ENCODE measurements at places on chromosomes 3 and 15.

DNA sequence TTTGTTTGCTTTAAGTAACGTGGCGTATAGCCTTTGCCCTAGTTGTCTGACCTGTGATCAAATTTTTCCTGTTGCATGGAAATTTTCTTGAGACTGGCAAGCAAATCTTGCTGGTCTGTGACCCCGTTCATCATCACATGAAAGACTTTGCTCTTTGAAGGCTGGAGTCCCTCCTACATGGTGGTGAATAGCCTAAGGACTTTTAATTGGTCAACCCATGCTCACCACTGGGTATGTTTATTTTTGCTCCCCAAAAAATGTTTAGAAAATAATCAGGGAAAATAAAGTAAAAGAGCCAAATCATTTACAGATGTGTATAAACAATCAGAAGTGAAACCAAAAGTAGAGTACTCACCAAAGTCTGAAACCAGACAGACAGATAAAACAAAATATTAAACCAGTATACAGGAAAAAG is 1075.3 kb upstream of the ALCAM start:
- no peak for DNase-seq

GRCh38 chr3:52451237-52452083 is 2.4 kb downstream of the TNNC1 start:
- no peak for DNase-seq

DNA sequence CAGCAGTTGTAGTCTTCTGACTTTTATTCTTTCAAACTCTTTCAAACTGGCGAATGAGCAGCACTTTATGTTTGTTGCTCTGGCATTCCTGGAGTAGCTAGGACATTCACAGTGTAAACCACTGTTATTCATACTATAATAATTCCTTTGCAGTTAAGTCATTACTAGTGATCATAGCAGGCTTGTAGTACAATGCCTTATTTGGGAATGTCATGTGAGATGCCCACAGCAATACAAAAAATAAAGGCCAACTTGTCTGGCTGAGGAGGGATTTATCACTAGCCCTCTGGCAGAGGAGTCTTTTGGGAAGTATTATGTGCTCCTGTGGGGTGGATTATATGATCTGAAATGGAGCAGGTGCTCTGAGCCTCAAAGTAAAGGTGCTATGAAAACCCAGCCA is 197.2 kb downstream of the VGLL3 start:
- no peak for DNase-seq

GRCh38 chr3:48245136-48245535 is 4.2 kb downstream of the ZNF589 start:
- DNase-seq, result no peak

DNA sequence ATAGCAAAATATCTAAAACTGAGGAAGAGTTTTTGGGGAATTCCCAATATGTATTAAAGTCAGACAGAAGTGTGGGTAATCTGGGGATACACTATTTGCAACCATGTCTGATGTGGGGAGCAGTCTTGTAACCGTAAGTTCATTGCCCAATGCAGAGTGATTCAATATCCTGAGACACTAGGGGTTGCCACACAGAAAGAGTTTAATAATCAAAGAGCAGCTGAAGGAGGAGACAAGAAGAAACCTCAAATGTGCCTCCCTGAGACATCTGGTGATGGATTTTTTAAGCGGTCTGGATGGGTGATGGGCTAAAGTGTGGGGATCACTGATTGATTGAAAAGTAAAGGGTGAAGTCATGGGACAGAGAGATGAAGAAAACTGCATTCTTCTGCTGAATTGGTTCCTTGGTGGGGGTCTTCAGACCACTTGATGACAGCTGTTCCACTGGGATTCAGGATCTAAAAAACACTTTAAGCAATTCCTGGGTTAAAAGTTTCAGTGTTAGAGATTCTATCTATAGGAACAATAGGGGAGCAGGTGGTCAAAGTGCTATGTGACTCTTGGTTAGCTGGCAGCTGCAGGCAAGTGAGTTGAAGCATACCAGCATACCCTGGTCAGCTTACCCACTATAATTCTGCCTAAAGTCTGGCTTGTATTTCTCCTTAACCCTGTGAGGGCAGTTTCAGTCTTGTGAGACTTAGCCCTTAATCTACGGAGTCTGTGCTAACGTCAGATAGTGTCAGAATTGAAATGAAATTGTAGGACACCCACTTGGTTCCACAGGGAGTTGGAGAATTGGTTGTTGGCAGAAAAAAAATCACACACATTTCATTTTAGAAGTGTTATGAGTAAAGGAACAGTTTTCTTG is 425.9 kb upstream of the TGFBR2 start:
- no peak for DNase-seq

DNA sequence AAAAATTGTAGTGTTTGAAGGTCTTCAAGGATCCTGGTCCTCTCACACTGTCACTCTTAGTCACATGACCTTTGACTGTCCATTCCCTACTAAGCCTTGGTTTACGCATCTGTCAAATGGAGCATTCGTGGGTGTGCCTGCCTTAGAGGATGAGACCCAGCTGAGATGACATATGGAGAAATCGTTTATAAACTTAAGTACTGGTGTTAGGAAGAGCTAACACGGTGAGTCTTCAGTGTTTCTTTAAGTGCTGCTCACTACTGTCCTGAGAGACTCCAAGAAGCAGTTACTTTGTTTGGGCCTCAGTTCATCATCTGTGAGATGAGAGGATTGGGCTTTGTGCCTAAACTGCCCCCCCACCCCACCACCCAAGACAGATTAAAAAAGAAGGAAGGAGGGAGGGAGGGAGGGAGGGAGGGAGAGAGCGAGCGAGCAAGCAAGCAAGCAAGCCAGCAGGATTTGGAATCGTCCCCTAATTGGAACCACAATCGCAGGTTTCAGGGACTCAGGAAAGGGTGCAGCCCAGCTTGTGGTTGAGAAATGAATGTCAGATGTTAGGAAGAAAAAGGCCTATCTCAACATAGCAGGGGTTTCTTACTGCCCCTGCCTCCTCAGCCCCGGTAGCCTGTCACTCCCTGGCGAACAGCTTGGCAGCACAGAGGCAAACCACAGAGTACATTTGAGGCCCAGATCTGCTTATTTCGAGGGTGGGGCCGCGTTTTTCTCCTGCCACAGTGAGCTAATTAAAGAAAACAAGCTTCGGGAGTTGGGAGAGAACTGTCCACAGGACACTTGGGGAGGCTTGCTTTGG is 32.7 kb downstream of the SMAD3 start:
- no peak for DNase-seq

DNA sequence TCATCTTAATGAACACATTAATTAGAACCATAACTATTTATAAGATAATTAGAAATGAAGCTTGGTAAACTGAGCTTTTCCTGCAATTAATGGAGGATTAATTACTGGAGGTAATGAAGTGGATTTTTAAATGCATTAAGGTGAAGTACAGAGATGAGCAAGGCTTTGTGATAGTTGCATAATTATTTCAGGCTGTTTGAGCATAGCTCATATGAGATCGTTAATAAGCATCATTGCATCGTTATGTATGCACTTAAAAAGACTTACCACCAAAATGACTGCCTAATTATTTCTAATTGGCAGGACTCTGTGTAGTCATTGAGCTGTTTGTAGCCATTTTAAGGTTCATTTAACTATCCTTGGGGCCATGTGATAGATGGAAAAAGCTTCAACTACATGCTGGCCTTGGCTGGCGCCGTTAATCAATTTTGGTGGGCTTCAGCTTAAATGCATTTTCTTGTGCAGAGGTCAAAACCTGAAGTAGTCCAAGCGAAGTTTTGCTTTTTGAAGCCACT is 55.3 kb downstream of the RSRC1 start:
- no peak for DNase-seq

DNA sequence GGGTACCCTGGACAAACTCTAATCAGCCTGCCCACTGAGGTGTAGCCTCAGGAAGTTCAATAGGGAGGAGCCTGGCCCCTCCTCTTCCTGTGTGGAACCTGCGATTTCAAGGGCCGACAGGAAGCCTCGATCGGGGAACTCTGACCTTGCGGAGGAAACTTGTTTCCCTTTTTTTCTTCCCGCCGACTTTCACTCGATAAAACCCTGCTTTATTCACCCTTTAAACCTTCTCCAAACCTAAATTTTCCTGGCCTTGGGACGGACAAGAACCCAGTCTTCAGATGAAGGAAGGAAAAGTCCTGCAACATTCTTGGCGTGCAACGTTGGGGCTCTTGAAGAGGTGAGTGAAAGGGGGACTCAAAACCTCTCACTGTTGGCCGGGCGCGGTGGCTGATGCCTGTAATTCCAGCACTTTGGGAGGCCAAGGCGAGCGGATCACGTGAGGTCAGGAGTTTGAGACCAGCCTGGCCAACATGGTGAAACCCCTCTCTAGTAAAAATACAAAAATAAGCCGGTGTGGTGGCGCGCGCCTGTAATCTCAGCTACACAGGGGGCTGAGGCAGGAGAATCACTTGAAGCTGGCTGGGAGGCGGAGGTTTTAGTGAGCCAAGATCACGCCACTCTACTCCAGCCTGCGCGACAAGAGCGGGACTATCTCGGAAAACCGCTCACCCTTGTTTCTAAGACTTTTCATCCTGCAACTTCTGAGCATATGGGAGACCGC is 208.2 kb downstream of the ZNF385D start:
- no peak for DNase-seq

- no peak for DNase-seq
These were observed 39.2 kb downstream of the SNX4 start for GRCh38 chr3:125480656-125481374.

DNA sequence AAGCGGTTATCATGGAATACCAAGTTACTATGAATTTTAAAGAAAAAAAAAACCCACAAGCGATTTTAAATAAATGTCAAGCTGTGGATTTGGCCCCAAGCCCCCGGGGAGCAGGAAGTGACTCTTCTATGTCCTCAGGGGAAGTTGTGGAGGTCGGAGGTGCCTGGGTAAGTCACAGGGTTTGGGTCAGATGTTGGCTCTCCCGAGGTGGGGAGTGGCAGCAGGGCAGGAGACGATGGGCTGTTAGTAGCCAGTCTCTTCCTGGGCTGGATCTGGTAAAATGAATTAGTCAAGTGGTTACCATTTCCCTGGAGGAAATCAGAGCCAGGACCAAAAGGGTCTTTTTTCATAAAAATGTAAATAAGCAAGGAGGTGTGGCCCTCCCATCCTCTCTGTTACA is 316.7 kb downstream of the TLE3 start:
- no peak for DNase-seq

DNA sequence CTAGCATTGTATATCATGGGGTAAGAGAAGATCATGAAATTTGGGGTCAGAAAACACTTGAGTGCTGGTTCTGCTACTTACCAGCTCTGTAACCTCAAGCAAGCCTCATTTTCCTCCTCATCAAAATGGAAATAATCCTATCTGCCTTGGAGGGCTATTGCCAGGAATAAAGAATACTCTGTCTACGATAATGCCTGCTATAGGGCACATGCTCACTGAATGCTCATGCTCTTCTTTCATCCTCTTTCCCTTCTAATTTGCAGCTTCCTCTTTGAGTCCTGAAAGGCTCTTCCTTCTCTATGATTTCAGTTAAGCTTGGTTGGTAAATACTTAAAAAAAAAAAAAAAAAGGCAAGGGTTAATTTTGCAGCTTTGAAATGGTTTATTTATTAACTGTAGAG is 12.8 kb downstream of the RTP1 start:
- DNase-seq, result no peak

DNA sequence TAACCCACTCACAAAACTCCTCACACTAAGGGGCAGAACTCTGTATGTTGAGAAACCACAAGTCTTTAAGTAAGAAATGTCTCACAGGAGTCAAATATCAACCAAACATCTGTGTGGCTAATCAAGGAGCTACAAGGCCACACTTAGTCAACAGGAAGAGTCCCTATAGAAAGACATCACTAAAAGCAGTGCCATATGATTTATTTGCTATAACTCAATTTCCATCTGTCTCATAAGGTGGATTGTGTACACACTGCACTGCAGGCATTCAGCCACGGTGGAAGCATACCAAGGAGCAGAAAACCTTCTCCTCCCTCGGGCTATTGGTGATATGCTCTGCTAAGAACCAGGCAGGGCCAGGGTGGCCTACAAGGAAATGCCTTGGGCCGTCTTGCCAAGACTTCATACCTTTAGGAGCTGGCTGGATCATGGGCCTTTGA is 197.6 kb upstream of the CFAP20DC start:
- DNase-seq, result no peak

GRCh38 chr15:73225358-73226015 is 143.3 kb downstream of the HCN4 start:
- no peak for DNase-seq

DNA sequence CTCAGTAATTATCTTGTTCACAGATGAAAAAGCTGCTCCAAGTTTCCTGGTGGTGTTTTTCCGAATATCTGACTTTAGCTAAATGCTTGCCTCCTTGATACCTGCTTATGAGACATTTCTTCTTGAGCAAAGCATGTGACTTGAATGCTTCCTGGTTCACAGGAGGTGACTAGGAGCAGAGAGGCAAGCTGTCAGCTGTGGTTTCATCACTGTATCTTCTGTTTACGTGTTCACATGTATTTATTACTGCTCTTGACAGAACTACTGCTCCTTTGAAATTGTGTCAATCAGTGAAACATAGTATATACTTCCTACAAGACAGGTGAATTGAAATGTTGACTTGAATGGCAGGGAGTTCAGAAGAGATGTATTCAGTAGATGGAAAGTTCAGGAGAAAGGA is 8.9 kb upstream of the SPPL2A start:
- DNase-seq, result no peak

GRCh38 chr3:158666416-158666815 is 6.0 kb downstream of the LXN start:
- no peak for DNase-seq

DNA sequence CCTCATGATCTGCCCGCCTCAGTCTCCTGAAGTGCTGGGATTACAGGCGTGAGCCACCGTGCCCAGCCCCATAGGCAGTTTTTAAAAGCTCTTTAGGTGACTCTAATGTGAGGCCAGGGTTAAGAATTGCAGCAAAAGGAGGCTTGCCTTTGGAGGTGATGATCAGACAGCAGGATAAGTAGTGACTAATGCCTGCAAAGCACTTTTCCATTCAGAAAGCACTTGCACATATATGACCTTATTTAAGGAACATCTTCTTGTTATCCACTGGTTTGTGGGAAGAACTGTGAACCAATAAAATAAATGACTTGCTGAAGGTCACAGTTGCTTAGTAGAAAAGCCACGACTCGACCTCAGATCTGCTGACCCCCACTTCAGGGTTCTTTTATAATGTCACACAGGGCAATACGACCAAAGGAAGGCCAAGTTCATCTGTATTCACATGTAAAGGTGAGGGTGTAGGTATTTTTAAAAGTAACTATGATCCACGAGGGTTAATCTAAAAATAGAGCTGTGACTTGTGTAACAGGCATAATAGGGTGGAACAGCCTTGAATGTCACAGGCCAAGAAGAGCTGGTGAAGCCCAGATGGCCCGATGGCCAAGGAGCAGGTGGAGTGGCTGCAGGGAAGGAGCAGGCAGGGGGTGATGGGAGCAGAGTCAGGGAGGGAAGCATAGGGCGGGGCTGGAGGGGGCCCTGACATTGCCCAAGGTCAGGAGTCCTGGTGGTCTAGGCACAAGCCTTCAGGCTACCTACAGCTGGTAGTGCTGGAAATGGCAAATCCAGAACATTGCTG is 24.4 kb downstream of the LARP6 start:
- no peak for DNase-seq

All from NCI-H187 (cell line).